ENCODE measurements at places on chromosomes 5 and 9.

DNA sequence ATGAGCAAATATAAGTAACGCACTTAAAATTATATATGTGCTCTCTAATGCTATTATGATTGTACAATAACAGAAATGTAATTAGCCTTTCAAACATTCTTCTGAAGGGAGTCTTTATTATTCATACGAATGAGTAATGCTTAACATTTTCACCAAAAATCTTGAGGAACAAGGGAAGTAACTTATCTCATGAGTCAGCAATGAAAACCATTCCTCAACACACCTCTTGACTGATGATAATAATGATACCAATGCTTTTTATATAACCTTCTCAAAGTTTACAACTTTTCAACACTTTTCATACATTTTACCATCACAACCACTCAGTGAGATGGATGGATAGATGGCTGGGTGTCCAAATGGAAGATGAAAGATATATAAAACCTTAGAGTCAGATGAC is 369.3 kb downstream of the BNC2 start:
- no peaks in the 10 kb centered on the region for H3K4me1 ChIP-seq
- H3K27ac ChIP-seq: no peak overlapping the region
- no peaks in the 10 kb centered on the region for H3K27me3 ChIP-seq
- no peak overlapping the region for H3K4me3 ChIP-seq
- H3K36me3 ChIP-seq: no peaks in the 10 kb centered on the region
- no peak for DNase-seq

- no peak for DNase-seq
- H3K27ac ChIP-seq: no peak overlapping the region
- H3K36me3 ChIP-seq: no peaks in the 10 kb centered on the region
- no peak overlapping the region for H3K4me3 ChIP-seq
Measured at GRCh38 chr9:123682746-123683145, 247.2 kb downstream of the DENND1A start.

- no peaks in the 10 kb centered on the region for H3K4me1 ChIP-seq
- no peak overlapping the region for H3K27ac ChIP-seq
- no peaks in the 10 kb centered on the region for H3K36me3 ChIP-seq
- no peak overlapping the region for H3K4me3 ChIP-seq
Measured at GRCh38 chr9:99735041-99735440, 86.6 kb upstream of the NR4A3 start.

DNA sequence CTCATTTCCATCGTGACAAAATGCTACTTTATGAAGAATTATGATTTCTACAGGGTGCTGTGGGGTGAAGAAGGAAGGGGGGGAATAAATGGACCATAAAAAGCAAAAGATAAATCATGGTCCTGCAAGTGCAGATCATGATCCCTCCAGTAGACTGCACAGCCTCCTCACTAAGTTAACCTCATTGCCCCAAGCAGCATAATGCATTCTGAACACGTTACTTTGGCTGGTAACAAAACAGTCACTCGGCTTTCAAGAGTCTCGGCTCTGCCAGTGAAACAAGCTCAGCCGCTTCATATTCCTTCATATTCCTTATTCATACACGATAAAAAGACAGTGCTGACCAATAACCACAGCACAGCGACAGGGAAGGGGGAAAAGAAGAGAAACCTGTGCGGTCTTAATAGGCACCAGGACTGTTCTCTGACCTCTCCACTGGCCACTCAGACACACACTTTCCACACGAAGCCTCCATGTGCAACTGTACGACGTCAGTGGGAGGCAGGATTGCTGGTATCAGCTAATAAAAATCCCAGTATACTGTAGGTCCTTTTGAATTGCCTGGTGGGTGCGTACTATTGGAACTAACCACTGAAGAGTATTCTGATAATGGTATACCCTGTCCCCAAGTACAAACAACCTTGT is 60.5 kb downstream of the ANKH start:
- H3K36me3 ChIP-seq: no peaks in the 10 kb centered on the region
- DNase-seq: no peak
- peaks cover 16% of the 10 kb centered on the region for H3K4me1 ChIP-seq
- no peak overlapping the region for H3K4me3 ChIP-seq

DNA sequence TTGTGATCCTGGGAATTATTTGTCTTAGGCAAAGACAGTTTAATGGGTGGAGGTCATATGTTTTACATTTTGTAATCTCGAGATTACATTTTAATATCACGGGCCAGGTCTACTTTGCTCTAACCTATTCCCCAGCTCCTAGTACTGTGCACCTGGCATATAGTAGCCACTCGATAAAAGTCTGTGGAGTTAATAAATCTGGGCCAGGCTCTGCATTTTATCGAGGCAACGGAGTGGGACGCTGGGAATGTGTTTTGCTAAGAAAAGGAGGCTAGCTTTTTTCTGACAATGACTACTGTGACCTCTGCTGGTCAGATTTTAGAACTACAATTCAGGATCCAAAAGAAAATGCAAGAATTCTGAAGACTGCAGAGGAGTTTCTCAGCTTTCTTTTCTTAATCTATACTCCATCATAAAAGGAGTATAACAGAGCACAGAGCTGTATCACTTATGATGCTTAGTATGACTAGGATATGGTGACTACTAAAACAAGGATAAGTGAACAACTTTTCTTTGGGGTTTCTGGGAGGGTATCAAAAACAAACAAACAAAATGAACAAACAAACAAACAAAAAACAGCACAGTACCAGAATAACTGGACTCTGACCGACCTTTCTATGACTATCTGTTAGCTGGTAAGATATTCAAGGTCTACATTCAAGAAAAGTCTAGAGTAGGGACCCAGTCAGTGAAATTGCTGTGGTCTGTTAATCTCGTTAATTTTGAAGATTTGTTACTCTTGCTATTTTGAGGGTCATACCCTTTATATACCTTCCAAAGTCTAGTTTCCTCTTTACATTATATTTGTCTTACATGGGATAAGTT is 46.1 kb upstream of the CER1 start:
- no peaks in the 10 kb centered on the region for H3K36me3 ChIP-seq
- peaks cover 2% of the 10 kb centered on the region for H3K27me3 ChIP-seq
- DNase-seq: no peak
- no peak overlapping the region for H3K27ac ChIP-seq
- H3K4me3 ChIP-seq: no peak overlapping the region
- no peaks in the 10 kb centered on the region for H3K4me1 ChIP-seq

DNA sequence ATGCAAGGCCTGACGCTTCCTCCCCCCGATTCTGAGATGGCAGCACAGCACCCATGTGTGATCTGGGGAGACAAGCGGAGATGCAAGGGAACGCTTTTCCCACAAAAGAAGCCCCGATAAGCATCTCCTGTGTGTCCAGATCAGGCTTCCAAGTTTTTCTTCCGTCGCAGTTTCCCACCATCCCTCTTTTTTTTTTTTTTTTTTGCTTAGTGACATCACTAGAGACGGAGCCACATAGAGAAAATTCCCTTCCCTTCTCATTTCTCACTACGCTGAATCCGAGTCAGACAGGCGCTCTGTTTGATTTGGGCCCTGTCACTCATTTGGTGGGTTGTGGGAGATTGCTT is 160.9 kb downstream of the HSD17B3 start:
- H3K36me3 ChIP-seq: no peaks in the 10 kb centered on the region
- no peak overlapping the region for H3K4me3 ChIP-seq
- H3K4me1 ChIP-seq: no peaks in the 10 kb centered on the region
- H3K27me3 ChIP-seq: no peaks in the 10 kb centered on the region
- DNase-seq: no peak

DNA sequence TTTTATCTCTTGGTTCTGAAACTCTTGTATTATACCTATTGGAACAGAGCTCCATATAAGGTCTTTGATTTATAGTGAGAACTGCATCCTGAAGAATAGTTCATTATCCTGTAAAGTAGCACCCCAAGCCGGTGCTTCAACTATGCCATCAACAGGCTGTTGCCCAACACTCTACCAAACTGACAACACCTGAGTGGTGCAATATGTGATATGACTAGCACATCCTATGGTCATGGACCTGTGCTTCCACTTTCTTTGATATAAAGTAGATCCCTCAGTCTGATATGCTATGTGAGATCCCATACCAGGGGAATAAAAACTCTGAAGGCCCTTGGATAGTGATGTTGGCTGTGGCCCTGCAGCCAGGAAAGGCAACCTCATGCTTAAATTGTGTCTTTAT is 15.8 kb downstream of the CSF2 start:
- no peaks in the 10 kb centered on the region for H3K36me3 ChIP-seq
- no peaks in the 10 kb centered on the region for H3K27me3 ChIP-seq
- no peak overlapping the region for H3K27ac ChIP-seq
- H3K4me3 ChIP-seq: no peak overlapping the region
- DNase-seq: no peak
- peaks cover under 1% of the 10 kb centered on the region for H3K4me1 ChIP-seq

GRCh38 chr5:10540036-10540544 is 23.8 kb upstream of the ANKRD33B start:
- H3K36me3 ChIP-seq: no peaks in the 10 kb centered on the region
- peaks cover 8% of the 10 kb centered on the region for H3K4me1 ChIP-seq
- no peaks in the 10 kb centered on the region for H3K27me3 ChIP-seq
- H3K4me3 ChIP-seq: no peak overlapping the region
- H3K27ac ChIP-seq: no peak overlapping the region

DNA sequence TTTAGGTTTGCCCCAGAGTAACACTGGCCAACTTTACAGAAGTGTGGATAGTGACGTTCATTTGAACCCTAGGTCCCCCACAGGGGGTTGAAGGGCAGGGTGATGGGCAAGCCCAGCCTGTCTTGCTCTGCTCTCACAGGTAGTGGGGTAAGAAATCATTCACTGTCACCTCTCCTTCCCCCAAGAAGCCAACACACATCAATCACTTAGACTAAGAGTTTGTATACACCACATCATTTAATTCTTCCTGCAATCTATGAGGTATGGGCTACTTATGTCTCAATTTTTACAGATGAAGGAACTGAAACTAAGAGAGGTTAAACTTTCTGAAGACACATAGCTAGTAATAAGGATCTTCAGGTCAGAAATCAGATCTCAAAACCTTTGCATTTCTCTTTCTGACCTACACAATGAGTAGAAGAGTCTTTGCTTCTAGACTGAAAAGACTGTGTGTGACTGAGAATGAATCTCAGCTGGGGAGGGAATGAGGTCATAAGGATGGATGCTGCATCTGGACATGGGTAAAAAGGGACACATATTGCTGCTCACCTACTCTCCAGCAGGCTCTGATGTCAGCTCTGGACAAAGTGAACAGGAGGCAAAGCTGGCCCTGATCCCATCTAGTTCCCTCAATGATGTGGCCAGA is 81.0 kb upstream of the EQTN start:
- no peak overlapping the region for H3K27ac ChIP-seq
- DNase-seq: no peak
- no peaks in the 10 kb centered on the region for H3K36me3 ChIP-seq
- H3K4me3 ChIP-seq: no peak overlapping the region
- no peaks in the 10 kb centered on the region for H3K27me3 ChIP-seq

DNA sequence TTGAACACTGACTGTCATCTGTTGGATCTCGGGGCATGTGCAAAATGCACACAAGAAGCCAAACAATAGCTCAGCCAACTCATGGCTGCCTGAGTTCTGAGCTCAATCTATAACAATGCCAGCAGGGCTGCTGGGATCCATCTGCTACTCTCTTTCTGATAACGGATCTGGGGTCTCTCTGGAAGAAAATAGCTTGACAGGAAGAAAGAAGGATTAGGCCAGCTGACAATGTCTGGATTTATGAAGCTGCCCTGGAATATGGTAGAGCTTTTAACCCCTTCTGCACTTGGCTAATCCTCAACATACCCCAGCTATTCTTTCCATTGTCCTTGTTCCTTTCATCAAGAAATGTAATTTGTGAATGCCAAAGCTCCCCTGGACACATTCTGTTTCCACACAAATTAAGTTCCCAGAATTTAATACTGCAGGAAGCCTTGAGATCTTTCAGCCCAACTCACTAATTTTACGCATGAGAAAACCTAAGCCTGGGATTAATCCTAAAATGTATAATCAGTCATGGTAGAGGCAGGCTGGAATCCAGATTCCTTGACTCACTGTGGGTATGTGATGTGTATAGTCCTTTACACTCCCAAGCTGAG is 62.7 kb upstream of the PCA3 start:
- DNase-seq: no peak
- H3K27me3 ChIP-seq: no peaks in the 10 kb centered on the region
- no peaks in the 10 kb centered on the region for H3K4me1 ChIP-seq
- no peak overlapping the region for H3K27ac ChIP-seq
- no peaks in the 10 kb centered on the region for H3K36me3 ChIP-seq
- no peak overlapping the region for H3K4me3 ChIP-seq

DNA sequence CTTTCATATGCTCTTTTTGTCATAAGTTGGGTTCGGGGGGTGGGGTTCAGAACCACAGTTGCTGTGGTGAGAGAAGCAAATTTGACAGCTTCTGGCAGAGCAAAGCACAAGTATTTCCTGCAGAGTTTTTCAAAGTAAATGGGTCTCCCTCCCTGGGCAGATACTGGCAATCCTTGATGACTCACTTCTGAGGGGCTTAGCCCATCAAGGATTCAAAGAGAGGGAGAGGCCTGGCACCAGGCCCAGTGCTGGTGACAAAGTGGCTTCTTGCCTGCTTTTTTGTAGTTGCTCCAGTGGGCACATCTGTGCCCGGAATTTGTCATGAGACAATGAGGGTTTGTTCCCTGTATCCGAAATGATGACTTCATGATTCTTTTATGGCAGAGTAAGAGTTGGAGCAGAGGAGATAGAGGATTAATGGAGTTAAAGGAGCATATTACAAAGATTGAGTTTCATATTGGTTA is 46.6 kb upstream of the TNC start:
- DNase-seq: no peak
- no peak overlapping the region for H3K27ac ChIP-seq
- no peaks in the 10 kb centered on the region for H3K4me1 ChIP-seq
- no peak overlapping the region for H3K4me3 ChIP-seq
- H3K27me3 ChIP-seq: no peaks in the 10 kb centered on the region
- H3K36me3 ChIP-seq: no peaks in the 10 kb centered on the region

DNA sequence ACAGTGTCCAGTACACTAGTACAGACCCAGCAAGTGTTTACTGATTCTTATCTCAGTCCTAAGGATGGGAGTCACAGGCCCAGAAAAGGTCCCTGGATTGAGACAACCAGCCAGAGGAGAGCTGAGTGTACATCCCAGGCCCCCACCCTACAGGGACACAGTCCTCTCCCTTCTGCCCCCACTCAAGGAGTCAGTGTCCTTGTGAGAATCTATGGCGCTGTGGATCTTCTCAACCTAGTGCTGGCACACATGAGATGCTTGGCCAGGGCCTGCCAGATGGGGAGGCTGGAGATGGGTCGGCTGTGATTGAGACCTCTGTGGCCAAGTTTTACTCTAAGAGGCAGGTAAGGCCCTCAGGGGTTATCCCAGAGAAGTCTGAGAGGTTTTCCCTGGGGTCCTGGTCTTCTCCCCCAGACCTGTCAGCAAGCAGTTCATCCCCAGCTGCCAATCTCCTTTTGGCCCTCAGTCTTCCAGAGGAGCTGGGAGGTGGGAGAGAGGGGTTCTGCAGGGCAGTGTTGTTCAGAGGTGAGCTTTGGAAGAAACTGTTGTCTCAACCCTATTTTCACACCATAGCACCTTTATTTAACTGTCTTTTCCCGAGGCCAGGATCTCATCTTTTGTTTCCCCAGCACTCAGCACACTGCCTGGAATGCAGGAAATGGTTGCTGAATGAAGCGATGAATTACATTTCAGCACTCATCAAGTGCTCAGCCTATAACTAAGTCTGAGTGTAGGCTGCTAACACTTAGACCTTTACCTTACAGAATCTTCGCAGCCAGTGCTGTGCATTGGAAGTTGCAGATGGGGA is 3.2 kb upstream of the NSD1 start:
- DNase-seq: no peak
- H3K27ac ChIP-seq: no peak overlapping the region
- H3K27me3 ChIP-seq: no peaks in the 10 kb centered on the region
- peaks cover 31% of the 10 kb centered on the region for H3K4me1 ChIP-seq
